Ascending aorta (tissue), 2 donors: ENCODE measurements at places on chromosomes 5 and 9. TPM values are rescaled to one million over a fixed set of nuclear protein-coding genes. Genes with fewer than 3 reads are reported as not detected.

Gene ZFP2
- 0.75 TPM for total RNA-seq

DNA sequence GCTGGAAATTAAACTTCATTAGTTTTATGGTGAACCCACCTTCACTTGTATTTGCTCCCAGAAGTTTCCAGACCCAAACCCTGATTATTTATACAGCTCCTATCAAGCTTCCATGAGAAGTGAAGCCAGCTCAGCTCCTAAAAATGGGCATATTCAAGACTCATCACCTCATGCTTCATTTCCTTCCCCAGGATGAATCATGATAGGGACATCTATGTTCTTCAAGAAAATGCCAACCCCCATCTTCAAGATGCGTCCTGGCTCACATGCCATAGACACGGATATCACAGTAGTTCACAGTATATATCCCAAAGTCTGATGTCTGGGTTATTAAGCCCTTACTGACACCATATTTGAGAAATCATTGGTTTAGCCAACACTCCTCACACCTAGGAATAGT is 217.6 kb downstream of the NPR3 start:
- no peak overlapping the region for H3K27ac ChIP-seq
- no peak overlapping the region for H3K4me3 ChIP-seq
- DNase-seq: no peak

GRCh38 chr5:36944607-36945225 is 68.1 kb downstream of the NIPBL start:
- no peak overlapping the region for H3K27ac ChIP-seq
- no peak for DNase-seq
- H3K4me3 ChIP-seq: no peak overlapping the region

DNA sequence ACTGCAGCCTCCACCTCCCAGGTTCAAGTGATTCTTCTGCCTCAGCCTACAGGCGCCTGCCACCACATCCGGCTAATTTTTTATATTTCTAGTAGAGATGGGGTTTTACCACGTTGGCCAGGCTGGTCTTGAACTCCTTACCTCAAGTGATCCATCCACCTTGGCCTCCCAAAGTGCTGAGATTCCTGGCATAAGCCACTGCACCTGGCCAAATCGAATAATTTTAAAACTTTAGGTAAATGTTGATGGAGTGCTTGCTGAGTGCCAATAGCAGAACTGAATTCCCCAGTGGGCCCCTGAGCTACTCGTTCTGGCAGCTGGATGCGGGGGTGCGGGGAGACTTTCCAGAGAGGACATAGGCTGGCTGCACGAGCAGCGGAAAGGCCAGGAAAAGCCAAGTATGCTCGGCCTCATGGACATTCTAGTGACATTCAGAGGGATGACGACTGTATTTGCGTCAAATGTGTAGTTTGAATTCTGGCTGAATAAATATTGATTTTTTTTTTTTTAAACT is 16.8 kb downstream of the TRAF2 start:
- no peaks in the 10 kb centered on the region for H3K27me3 ChIP-seq
- peak overlapping the region; percentile 75 for H3K27ac ChIP-seq
- peaks cover 26% of the 10 kb centered on the region for H3K36me3 ChIP-seq
- H3K4me1 ChIP-seq: peaks cover 17% of the 10 kb centered on the region
- no peak overlapping the region for H3K4me3 ChIP-seq
